ENCODE measurements at places on chromosomes 16 and 17.

DNA sequence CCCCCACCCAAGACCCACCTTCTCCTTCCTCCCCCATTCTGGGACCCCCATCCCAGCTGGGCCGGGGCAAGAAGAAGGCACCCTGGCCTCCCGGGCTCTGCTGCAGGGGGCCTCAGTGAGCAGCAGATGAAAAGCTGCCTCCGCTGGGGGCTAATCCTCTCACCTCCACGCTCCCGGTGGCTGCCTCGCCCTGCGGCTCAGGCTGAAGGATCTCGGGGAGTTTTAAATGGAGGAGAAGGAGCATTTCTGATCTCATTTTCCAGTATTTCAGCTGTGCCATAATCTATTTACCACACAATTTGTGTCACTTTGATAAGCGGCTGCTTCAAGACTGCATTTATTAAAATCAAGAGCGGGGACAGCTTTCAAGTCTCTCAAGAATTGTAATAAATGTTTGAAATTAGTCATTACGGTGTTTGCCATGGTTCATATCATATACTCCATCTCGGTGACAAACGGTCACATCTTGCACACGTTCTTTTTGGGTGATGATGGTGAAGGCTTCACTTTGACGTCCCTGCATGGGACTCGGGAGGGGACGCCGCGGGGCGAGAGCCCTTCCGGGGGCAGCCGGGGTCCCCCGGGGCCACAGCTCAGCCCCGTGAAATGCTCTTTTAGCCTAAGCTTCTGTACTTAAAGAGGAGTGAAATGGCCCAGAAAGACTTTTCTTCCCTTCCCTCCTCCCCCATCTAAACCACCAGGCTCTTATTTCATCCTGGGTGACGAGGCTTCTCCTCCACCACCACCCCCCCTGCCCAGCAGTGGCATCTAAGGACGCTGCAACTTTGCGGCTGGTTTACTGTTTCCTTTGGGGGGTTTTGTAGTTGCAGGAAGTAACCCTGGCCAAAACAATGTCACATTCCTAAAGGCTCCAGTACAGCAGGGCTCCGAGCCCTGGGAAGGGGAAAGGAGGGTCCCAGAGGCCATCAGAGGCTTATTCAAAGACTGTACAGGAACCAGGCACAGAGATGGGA, 313.1 kb upstream of the TNRC6C start:
- DNase-seq, result no peak

DNA sequence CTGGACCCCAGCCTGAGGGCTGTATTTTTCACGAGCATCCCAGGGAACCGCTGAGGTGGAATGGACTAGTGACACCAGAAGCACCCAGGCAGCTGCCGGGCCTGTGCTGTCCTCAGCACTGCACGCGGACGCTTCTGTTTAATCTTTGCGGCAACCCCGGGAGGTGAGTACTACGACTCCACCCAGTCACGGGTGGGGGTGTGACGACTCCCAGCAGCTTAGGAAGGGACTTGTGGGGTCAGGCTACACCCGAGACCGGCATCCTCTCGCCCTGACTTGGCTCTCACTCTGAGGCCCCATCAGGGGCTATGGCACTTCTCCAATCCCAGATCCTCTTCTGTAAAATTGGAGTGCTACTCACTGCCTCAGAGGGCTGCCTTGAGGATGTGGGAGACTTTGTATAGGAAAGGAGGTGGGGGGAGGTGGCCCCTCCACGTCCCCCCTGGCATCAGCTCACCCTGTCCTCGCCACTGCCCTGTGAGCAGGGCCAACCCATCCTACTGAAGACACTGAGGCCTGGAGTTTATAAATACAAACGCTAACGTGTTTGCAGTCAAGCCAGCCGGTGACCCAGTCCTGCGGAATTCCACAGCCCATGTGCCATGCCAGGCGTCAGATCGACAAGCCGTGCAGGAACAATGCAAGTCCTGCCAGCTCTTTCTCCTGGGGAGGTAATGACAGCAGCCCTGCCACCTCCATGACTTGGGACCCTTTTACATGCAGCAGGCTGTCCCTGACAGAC, 44.4 kb downstream of the PPL start:
- no peak for DNase-seq

- no peak for DNase-seq
Observed at GRCh38 chr17:55692276-55692675, 30.4 kb downstream of the TMEM100 start.

DNA sequence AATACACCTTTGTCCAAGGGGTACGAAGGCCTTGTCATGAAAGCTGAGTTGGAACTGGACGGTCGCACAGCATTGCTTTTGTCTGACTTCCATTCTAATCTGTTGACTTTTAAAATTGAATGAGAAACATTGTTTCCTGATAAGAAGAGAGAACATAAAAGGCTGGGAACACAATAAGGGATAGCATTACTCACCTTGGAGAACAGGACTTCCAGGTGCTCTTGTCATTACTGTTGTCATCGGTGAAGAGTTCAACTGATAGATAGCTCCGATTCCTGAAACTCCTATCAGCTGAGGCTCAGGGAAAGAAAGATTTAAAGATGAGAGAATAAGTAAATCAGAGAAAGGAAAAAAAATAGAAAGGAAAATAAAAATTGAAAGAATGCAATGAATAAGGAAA, 351.1 kb downstream of the KCNJ2 start:
- DNase-seq, result no peak

DNA sequence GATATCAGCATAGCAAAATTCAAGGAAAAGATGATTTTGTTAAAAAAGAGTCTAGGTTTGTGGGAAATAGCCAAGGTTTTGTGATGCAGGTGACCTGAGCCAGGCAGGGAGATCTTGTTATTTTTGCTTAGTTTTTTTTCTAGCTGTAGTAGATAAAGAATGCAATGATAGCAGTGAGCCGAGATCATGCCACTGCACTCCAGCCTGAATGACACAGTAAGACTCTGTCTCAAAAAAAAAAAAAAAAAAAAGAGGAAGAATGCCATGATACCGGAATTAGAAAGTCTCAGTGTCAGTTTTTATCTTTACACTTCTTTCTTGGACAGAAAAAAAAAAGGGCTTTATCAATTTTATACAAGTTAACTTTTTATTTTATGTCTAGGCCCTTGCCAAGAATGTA, 27.5 kb downstream of the TMEM238L start:
- no peak for DNase-seq

GRCh38 chr17:82171750-82172375, 40.8 kb downstream of the CCDC57 start:
- DNase-seq, result no peak

DNA sequence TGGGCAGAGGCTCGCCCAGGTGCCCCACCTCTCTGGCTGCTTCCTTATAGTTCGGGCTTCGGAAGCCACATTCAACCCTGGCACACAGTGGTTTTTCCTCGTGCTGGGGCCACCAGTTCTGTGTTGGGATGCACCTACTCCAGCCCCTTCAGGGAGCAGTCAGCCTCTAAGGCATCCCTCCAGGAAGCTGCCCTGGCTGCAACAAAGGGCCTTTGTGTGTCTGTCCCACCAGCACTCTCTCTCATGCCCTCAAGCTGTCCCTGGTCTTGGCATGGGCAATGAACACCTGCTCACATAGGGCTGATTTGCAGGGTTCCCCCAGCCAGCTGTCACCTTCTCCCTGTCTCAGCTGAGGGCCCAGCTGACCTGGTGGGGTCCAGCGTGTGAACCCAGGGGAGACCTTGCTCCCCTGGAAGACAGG, 754 bp upstream of the NOXO1 start:
- no peak for DNase-seq

GRCh38 chr17:43846963-43847371, at the start of gene CD300LG:
CD300LG (plus strand) TSS chr17:43847176; CDS start chr17:43847217, 41 bp downstream.
- DNase-seq, result no peak

DNA sequence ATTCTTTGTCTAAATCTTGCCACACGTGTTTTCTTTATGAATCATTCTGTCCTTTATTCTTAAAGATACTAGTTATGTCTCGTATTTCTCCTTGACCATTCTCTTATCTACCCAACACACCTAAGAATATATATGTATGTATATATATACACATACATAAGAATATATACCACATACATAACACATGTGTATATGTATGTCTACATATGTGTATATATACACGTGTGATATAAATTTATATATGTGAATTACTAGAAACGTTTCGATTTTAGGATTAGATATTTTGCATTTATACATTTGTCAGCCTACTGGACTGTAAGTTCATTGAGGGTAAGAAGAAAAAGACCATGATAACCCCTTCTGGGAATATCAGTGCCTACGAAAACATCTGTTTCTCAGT, 388.6 kb downstream of the GRIN2A start:
- no peak for DNase-seq

- DNase-seq, result no peak
Observed at GRCh38 chr17:42518755-42519545, 17.1 kb upstream of the NAGLU start.

- DNase-seq, result no peak
Observed at GRCh38 chr17:7022781-7023571, at the start of gene BCL6B. BCL6B (plus strand) TSS chr17:7023050; CDS start chr17:7023672, 622 bp downstream.

- DNase-seq, result no peak
Observed at GRCh38 chr16:23699100-23699499, 13.9 kb downstream of the ERN2 start.

DNA sequence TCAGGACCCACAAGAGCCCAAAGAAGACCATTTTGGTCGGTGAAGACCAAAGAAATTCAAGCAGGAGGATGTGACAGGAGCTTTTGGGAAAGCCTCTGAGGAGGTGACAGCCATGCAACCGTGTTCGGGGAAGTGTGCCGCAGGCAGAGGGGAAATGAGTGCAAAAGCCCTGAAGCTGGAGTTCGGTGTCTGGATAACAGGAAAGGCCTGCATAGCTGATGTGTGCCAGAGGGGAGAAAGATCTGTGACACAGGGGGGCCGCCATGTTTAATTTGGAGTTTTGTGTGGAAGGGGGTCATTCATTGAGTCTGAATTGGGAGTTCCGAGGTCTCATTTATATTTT, 870 bp upstream of the ZC3H7A start:
- no peak for DNase-seq

DNA sequence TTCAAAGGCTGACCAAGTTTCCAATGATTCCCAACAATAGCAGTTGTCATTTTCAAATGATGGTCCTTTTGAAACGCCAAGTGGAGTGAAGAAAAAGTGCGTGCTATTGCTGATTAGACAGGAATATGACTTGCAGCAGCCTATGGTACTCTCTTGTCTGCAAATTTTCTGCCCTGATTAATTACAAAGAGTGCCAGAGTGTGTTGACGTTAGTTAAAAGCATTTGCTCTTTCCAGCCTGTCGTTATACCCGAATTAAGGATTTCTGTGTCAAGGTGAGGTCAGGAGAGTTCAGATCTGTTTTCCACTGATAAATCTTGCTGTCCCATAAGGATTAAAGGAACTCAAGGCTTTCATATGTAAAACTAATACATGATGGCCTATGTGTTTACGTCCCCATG, 75.0 kb upstream of the ADAMTS18 start:
- DNase-seq, result no peak

DNA sequence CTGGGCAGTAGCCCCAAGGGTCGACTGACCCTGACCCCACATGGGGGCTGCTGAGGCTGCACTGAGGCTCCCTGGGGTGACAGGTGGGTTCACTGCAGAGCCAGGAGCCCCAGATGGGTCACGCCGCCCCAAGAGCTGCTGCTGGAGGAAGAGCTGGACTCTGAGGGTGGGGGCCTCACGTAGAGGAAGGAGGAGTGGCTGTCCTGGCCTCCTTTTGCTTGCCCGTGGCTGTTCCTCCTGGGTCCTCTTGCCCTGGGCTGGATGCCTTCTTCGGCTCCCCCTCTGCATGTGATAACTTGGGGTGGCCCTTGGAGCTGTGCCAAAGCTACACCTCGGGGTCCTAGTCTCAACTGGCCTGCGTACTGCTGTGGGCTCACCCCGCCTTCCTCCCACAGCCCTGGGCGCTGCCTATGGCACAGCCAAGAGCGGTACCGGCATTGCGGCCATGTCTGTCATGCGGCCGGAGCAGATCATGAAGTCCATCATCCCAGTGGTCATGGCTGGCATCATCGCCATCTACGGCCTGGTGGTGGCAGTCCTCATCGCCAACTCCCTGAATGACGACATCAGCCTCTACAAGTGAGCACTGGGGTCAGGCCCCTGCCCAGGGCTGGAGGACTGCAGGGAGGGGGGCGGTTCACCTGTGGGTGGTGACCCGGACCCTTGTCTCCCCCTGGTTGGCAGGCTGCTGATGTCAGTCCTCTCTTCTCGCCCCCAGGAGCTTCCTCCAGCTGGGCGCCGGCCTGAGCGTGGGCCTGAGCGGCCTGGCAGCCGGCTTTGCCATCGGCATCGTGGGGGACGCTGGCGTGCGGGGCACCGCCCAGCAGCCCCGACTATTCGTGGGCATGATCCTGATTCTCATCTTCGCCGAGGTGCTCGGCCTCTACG, 1.1 kb upstream of the AMDHD2 start:
- DNase-seq, result no peak

GRCh38 chr16:4862639-4863038, 15.4 kb downstream of the UBN1 start:
- no peak for DNase-seq

GRCh38 chr16:23008041-23008440, 141.2 kb downstream of the USP31 start:
- no peak for DNase-seq

- DNase-seq, result no peak
Observed at GRCh38 chr16:30380803-30381208, 1.6 kb downstream of the SEPTIN1 start.

GRCh38 chr17:66791347-66791746, 43.6 kb upstream of the CACNG5 start:
- DNase-seq, result no peak

- DNase-seq, result no peak
Observed at GRCh38 chr17:72682605-72683004, 409.9 kb downstream of the SLC39A11 start.

- no peak for DNase-seq
Observed at GRCh38 chr17:63544467-63545301, 5.6 kb upstream of the DCAF7 start.

- no peak for DNase-seq
Observed at GRCh38 chr17:67531291-67531690, 154.2 kb downstream of the PITPNC1 start.

GRCh38 chr16:787321-787966, 737 bp downstream of the RPUSD1 start:
- no peak for DNase-seq

GRCh38 chr17:56596691-56597494, 3.4 kb downstream of the NOG start:
- DNase-seq, result no peak

DNA sequence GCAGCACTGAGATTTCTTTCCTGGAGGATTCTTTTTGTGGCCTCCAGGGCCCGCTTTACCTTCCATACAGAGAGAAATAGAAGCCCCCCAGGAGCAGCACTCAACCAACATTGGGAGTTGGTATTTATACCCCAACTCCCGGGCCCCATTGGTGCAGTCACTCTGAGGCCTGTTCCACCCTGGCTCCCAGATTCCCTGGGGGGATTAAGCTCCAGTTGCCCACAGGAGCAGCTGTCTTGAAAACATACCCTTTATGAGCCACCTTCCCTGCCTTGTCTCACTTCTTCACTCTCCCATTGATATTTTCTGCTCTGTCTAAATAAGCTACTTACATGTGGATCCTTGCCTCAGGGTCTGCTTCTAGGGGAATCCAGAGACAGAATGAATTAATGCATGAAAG, 167.8 kb downstream of the KATNIP start:
- DNase-seq, result no peak

- DNase-seq, result no peak
Observed at GRCh38 chr17:6753006-6753445, 2.8 kb upstream of the XAF1 start.
